NCI-H187 (cell line): ENCODE measurements at places on chromosomes 6 and 20.
A peak's percentile ranks its signal among the peaks of the same experiment; 100 is the strongest.

- DNase-seq = no peak
Observed at GRCh38 chr6:109791301-109791700, 100.2 kb downstream of the FIG4 start.

DNA sequence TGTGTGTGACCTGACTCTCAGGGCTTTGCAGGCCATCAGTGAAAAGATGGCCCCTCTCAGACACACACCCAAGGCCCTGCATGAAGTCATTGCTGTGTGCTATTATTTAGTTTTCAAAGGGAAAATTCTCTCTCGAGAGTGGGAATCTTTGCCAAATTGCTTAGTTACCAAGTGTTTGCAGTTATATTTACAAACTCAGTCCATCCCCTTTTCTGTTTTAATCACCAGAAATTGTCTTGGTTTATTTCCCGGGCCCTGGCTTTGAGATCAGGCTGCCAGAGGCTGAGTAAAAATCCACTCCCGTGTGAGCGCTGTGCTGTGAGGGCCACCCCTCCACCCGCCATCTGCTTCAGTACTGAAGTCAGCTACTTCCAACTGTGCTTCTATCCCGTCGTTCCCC, 163.1 kb downstream of the SOD2 start:
- DNase-seq = no peak

- DNase-seq = no peak
Observed at GRCh38 chr20:29750268-29750899, 1507.1 kb upstream of the DEFB115 start.

GRCh38 chr6:126628125-126628524, 288.2 kb downstream of the CENPW start:
- DNase-seq = no peak

DNA sequence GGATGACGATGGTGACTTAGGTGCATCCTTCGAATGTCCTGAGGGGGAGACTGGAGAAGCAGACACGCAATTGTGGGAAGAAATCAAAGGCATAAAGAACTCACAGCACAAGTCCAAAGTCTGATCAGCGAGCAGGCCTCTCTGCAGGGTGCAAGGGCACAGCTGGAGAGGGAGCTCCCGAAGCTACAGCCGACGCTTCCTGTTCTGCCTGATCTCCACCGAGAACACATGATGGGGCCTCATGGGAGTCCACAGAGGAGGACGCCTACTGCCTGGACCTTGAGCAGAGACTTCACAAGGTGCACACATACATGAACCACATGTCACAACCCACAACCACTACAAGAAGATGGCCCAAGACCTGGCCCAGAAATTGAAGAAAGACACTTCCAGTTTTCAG, 51.4 kb downstream of the RIN2 start:
- DNase-seq = no peak

- DNase-seq = no peak
Observed at GRCh38 chr6:139539852-139540251, 165.4 kb upstream of the CITED2 start.

- no peak for DNase-seq
Observed at GRCh38 chr20:51019656-51020592, 3.0 kb downstream of the KCNG1 start.

DNA sequence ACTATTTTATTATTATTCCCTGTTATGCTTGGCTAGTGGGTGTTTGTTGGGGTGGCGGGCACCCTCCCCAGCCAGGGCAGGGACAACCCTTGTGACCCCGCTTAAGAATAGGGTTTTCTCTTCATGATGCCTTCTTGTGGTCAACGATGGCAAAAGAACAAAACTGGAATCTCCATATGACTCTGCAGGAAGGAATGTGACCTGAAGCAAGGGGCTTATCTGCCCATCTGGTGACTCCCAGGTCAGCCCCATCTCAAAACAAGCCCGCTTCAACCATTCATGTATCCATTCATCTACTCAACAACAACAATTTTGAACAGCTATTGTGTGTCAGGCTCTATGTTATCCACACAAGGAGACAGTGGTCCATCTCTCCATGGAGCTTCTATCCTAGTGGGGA, 30.9 kb upstream of the TGM6 start:
- DNase-seq = no peak

GRCh38 chr6:98782772-98783171, 51.6 kb upstream of the POU3F2 start:
- DNase-seq = no peak

- peak; percentile 24 for DNase-seq
Observed at GRCh38 chr6:73675466-73676098, 20.4 kb upstream of the CD109 start.

DNA sequence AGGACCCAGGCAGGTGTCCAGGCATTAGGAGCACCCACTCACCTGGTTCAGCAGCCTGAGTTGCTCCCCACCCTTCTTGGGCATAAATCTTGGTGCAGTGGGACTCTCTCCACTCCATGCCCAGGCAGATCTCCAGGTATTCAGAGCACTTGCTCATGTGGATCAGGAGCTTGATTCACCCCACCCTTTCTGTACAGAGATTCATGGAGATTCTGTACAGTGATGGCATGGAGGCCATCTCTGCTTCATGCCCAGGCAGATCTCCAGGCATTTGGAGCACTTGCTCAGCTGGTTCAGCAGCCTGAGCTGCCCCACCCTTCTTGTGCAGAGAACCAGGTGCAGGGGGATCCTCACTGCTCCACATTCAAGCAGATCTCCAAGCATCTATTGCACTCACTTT, 44.1 kb downstream of the BEND6 start:
- no peak for DNase-seq

DNA sequence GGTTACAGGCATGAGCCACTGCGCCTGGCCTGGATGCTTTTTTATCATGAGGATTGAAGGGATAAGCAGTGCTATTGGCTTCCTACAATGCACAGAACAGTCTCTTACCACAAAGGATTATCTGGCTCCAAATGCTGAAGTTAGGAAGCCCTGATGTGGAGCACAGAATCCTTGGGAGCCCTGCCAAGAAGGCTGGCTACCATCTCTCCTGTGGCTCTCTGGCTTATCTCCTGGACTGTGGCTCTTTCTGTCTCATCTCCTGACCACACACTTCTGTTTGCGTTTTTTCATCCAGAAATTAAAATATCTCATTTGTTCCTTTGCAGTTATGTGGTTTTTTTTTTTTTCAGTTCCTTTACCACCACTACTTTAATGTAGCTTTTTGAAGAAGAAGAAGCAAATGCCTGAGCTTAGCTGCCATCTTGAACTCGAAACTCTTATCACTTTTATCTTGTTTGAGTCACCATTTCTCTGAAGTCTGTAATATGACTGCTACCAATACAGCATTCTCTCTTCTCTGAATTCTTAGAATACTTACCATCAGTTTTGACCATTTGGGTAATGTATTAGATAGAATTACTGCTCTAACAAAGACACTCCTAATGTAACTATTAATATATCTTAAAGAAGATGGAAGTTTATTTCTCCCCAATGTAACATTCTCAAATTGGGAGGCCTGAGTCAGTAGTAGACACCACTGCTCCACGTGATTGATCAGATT, 1044.7 kb downstream of the KIF16B start:
- no peak for DNase-seq

- no peak for DNase-seq
Observed at GRCh38 chr6:35161266-35161665, 20.1 kb upstream of the TCP11 start.

DNA sequence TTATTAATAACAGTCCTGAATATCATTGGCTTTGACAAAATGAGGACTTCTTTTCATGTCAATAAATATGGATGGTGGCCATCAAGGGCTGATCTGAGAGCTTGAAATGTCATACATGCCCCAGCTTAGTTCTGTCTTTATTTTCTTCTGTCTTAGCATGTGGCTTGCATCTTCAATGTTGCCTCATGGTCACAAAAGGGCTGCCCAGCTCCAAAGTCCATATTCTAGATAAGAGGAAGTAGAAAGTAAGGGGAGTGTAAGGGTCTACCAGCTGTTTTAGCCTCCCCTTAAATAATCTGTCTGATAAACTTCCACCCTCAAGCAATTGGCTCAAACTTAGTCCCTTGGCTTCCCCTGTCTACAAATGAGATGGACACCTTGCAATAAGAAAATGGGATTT, 14.2 kb downstream of the BTN2A1 start:
- DNase-seq = no peak

DNA sequence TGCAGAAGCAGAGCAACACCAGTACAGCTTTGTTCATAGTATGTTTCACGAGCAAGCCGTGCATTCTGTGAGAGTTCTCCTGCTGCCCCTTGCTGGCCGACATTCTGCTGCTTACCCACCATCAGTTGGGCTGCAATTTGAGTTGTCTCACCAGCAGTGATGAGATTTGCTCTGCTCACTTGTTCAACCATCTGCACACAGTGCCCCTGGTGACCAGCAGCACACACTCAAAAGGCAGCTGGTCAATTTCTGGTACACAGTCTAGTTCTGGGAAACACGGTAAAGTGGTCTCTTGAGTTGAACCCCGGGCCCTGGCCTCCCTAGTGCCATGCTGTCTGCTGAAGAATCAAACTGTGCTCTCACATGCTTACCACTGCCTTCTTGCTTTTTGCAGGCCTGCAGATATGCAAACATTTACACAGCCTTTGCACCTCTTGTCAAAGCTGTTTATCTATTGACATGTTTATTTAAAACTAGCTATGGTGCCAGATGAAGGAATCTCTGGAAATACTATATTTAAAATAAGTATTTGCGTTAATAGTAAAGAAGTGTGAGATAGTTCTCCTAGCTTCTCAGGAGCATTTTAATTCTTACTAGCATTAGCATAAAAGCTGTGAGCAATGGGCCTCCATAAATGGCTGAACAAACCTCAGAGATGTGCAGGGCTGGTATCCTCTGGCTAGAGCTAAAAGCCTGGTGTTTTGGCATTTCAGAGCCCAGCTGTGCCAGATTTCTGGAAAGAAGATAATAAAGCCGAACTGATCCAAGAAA, 234.3 kb downstream of the ARHGAP18 start:
- DNase-seq = no peak

DNA sequence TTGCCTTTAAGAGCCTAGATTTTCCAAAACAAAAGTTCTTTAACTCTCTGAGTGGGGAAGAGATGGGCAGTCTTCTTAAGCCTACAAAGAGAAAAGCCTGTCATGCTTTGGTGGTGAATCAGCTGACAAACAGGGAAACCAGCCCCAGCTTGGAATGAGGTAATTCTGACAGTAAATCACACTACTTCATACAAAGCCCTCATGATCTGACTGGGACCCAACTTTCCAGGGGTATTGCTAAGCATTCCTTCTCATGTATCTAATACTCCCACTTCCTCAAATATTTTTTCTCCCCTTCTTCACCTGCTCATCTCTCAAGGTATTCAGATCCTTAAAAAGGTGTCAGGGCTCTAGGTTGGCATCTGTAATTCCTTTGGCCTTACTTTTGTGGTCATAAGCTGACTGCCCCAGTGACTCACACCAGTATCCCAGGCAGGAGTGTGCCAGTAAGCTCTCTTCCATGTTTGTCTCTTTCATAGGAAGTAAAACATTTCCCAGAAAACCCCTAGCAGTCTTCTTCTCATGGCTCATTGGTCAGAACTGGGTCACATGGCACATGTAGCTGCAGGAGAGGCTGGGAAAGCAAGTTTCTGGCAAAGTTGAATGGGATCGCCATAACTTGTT, 15.0 kb upstream of the TBC1D22B start:
- DNase-seq = no peak

- DNase-seq = no peak
Observed at GRCh38 chr6:131212913-131213312, 77.6 kb downstream of the AKAP7 start.

- no peak for DNase-seq
Observed at GRCh38 chr20:6714279-6714711, 53.2 kb upstream of the BMP2 start.

- no peak for DNase-seq
Observed at GRCh38 chr6:50007819-50008218, 14.0 kb downstream of the DEFB110 start.

- no peak for DNase-seq
Observed at GRCh38 chr6:130372786-130373185, 7.0 kb downstream of the TMEM200A start.

DNA sequence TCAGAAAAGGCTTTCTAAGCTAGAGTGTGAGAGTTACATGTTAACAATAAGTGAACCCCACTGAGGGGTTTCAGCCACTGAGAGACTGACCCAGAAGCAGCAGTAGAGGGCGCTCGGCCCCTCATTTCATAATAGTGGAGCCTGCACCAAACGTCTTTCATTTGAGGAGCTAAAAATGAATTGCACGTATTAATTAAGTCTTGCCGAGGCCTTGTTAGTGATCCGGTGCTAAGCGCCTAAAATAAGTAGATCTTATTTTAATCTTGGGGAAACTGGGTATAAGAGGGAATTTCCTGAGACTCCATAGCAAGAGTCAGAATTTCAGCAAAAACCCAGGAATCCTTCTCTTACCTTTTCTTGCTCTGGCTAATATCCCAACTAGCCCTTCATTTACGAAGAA, 209.7 kb downstream of the FARS2 start:
- no peak for DNase-seq

DNA sequence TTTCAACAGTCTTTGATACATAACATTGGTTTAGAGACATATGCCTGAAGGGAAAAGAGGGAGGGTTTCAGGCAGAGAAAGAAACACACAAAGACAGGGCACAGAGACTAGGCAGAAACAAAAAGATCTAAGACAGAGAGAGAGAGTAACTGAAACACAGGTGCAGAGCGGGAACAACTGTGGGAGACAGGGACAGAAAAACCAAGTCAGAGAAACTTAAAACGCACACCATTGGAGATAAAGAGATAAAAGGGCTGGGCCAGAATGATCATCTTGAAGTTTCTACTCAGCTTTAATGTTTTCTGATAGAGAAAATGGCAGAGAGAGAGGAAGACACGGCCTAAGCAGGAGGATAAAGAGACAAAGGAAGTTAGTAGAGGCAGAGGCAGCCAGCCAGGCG, 11.8 kb downstream of the UNC5CL start:
- no peak for DNase-seq

DNA sequence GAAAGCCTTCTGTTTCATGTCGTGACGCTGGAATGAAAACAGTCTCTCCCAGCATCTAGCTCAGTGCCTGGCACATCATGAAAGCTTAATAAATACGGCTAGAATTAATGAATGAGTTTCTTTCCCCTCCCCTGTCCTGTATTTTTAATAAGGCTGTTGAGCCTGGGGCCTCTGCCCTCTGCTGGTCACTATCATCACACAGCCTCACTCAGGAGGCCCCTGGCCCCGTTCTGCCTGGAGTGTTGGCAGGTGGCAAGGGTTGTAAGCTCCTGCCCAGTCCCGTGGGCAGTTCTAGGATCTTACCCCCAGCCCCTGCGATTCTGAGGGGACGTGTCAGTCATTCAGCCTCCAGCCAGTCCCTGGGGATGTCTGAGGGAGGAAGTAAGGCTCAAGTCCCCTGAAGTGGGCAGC, 41.4 kb downstream of the PHACTR3 start:
- DNase-seq = no peak

DNA sequence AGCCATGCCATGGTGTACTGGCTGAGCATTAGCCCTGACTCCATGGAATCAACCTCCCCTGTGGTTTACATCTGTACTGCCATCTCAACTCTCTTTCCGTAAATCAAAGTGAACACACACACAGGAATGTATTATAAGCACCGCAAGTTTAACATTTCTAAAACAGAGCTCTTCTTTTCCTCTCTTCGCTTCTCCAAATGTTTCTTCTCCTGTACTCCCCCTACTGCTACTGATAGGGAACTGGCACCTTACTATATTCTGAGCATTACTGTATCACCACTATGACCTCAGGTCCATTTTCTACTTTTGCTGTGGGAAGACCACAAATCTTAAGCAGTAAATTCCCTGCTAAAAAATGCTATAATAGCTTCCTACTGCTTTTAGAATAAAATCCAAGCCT, 101.2 kb downstream of the NUS1 start:
- no peak for DNase-seq

GRCh38 chr6:134740027-134740373, 209.9 kb downstream of the ALDH8A1 start:
- no peak for DNase-seq

- DNase-seq = no peak
Observed at GRCh38 chr6:122565708-122566107, 44.5 kb upstream of the PKIB start.
